Ammon's horn (tissue), 1 donor: ENCODE measurements at places on chromosomes 13 and 19.

DNA sequence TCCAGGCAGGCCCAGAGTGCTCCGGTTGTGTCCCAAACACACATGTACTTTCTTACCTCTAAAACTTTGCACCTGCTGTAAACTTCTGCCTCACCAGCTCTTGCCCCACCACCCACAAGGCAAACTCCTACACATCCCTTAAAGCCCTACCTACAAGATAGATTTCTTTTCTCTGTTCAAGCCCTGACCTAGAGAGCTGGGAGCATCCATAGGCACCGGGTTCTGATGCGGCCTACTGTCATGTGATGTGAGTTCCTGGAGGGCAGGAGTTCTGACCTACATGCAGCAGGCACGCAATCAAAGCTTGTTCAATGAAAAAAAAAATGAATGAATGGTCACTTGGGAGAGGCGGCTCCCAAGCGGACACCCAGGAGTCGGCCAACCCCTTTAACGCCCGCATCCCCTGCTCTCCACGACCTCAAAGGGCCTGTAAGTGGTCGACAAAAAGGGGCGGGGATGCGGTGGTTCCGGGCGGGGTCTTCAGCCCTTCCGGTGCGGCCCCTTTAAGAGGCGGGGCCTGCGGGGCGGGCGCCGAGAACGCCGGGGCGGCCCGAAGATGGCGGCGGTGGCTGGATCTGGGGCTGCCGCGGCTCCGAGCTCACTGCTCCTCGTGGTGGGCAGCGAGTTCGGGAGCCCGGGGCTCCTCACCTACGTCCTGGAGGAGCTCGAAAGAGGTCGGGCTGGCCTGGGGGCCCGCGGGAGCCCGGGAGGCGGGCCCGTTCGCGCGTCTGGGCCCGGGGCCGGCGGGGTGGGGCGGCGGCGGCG lies at the start of gene MAP1S:
Gene MAP1S, plus strand, starts transcription at position 534 of the 765 bp plus-strand sequence. Its CDS starts 23 bp downstream, at position 557.
- DNase-seq: peak; percentile 50

GRCh38 chr19:13978351-13979243 lies 26.3 kb downstream of the DCAF15 start:
- peak; percentile 71 for DNase-seq

DNA sequence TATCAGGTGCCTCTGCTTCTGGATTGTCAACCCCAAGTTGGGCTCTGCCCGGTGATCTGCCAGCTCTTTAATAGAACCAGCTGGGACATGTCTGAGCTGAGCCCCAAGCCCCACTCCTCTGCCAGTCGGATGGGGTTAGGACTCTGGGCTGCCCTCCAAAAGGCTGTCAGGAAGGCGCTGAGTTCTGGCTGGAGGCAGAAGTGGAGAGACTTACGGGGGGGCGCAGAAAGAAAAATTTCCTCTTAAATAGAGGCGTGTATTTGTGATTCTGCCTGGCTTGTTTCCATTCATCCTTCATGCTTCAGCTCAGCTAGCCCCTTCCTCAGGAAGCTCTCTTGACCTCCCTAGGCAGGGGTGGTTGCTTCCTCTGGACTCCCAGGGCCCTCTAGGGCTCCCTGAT lies 985 bp upstream of the KCNK6 start:
- DNase-seq: no peak

DNA sequence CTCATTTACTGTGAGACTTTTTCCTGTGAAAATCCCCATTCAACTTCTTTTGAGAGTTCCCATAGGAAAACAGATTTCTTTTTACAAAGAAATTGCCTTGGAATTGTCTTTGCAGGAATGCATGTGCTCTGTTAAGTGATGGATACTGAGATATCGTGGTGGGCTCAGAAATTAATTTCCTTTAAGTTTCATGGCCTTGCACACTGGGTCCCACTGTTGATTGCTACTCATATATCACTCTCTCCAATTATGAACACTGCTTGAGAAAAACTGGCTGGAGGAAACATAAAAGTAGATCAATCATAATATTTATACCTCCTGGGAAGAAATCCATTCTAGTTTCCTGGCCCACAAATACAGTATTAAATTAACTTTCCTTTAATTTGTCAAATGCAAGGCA lies 131.3 kb downstream of the OXGR1 start:
- DNase-seq: no peak

DNA sequence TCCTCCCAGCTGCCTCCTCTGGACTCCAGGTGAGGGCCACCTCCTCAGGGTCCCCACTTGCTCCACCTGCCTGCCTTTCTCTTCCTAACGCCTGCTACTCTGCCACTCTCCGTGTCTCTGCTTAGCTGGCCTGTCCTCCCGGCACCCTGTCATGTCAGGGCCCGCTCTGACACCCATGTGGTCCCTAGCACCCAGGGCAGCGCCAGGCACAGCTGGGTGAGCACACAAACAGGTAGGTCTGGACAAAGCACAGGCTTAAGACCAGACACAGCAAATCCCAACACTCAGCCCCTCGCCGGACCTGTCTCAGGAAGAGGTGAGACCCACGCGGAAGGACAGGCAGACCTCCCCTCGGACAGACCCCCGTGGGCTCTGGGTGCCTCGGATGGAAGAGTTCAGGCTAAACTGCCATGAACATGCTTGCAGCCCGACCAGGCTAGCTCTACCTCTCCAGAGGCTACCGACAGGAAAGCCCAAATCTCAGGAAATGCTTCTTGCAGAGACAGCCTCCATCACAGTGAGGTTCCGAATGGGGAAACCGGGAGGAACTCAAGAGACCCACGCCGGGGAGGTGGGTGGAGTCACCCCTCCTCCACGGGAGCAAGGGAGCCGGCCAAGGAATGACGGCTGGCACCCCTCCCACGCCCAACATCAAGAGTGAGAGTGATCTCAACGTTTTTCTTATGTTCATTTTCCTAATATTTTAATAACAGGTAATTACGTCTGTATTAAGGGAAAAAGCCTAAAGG lies 12.5 kb downstream of the ZNF787 start:
- no peak for DNase-seq
